ENCODE measurements at places on chromosomes 1 and 21.
A peak's percentile ranks its signal among the peaks of the same experiment; 100 is the strongest.

DNA sequence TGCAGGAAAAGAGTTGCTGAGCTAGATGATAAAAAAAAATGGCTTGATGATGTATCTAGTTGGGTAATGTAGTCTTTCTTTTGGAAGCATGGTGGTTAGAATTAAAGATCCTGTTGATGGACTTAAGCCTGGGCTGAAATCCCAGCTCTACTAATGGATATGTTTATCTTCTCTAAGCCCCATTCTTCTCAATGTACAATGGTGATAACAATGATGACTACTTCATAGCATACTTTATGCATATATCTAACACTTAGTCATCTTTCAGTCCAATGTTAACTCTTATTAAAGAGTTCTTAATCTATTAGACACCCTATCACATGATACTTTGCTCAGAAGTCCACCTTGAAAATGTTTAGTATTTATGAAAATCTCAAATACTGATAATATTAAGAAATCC, 189.5 kb downstream of the PLA2G4A start:
- DNase-seq: no peak

- peak; percentile 34 for DNase-seq
Measured at GRCh38 chr21:26800001-26800400, 45.2 kb downstream of the ADAMTS1 start.

DNA sequence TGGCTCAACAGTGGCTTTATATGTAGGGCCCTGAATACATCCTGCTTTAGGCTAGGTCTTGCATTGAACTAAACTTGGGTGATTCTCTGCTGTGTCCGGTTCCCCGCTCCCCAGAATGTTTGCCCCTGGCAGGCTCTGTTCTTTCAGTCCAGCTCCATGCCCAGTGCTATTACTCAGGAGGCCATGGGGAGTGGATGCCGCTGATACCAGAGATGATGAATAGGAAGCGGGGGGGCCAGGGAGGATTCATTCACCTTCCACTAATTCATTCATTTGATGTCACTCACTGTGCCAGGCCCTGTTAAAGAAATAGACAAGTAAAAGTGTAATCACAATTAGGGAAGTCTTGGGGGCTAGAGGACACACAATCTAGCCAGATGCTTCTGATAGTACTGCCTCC, 83.8 kb downstream of the TMEM53 start:
- no peak for DNase-seq

DNA sequence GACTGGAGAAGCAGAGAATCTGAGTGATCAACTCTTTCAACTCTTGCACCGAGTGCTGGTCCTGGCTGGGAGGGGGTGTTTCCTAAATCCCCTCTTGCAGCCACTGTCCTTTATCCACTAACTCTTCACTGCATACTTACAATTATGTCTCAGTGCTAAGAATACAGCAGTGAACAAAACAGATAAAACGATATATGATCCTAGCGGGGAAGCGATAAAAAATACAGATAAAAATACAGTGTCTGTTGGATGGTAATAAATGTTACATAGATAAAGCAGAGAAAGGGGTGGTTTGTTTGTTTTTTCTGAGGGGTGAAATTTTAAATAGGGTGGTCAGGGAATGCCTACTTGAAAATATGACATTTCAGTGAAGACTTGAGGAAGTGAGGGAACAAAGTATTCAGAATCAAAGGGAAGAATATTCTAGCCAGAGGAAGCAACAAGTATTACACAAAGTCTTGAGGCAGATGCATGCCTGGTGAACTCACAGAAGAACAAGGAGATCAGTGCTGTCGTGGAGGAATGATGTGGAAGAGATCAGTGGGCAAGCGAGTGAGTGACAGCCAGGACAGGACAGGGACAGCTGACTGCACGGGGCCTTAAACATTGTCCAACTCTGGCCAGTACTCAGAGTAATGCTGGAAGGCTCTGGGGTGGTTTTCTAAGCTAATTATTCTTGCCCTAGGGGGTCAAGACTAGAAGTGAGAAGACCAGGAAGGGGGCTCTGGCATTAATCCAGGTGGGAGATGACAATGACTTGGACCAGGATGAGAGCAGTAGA, 110.0 kb downstream of the APP start:
- no peak for DNase-seq

- no peak for DNase-seq
Measured at GRCh38 chr1:118184739-118185083, 317 bp downstream of the SPAG17 start.

DNA sequence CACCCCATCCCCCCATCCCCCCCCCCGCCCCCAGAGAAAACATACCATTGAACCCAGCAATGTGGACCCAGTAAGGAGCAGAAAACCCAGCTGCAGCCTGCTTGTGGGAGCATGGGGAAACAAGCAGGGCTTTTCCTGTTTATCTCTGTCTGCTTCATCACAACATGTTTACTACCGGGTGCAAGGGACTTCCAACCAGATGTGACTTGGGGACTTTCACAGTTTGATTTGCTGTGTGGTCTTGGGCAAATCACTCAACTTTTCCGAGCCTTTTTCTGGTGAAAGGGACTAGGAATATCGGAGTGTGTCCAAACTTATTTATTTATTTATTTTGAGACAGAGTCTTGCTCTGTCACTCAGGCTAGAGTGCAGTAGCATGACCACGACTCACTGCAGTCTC, 3.2 kb downstream of the TMCC2 start:
- DNase-seq: no peak

GRCh38 chr1:220012259-220012658, 34.0 kb downstream of the EPRS1 start:
- DNase-seq: peak; percentile 16

- no peak for DNase-seq
Measured at GRCh38 chr1:33852711-33853110, 11.2 kb upstream of the HMGB4 start.

DNA sequence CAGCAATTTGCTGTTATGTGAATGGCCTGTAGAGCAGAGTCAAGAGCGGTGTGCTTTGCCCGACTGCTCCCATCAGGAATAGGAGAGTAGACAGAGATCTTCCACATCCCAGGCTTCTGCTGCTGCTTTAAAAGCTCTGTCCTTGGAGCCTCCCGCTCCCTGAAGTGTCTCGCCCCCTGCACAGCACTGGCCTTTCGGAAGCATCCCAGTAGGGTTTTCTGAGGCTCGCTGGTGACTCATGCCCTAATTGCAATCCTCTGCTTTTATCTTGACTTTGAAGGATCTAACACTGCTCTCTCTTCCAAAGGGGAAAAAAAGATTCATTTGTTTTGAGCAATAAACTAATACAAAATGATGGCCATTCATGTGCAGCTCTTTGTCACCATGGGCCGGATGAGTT, 13.3 kb upstream of the CD101 start:
- DNase-seq: no peak

GRCh38 chr1:117600966-117601365, 4.9 kb upstream of the TENT5C start:
- DNase-seq: no peak

- DNase-seq: peak; percentile 29
Measured at GRCh38 chr1:94463765-94464330, 45.7 kb downstream of the ABCD3 start.

GRCh38 chr1:69494221-69494620, 73.5 kb upstream of the LRRC7 start:
- no peak for DNase-seq

GRCh38 chr21:46662765-46663500, 27.5 kb downstream of the PRMT2 start:
- DNase-seq: no peak

DNA sequence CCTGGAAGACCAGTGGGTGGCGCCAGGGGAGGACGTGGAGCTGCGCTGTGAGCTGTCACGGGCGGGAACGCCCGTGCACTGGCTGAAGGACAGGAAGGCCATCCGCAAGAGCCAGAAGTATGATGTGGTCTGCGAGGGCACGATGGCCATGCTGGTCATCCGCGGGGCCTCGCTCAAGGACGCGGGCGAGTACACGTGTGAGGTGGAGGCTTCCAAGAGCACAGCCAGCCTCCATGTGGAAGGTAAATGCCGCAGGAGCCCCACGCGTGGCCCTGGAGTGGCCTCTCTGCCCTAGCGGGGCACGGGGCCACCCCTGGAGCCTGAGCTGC, 75.2 kb downstream of the OBSCN start:
- no peak for DNase-seq

GRCh38 chr1:27772036-27772931, 735 bp upstream of the STX12 start:
- no peak for DNase-seq

DNA sequence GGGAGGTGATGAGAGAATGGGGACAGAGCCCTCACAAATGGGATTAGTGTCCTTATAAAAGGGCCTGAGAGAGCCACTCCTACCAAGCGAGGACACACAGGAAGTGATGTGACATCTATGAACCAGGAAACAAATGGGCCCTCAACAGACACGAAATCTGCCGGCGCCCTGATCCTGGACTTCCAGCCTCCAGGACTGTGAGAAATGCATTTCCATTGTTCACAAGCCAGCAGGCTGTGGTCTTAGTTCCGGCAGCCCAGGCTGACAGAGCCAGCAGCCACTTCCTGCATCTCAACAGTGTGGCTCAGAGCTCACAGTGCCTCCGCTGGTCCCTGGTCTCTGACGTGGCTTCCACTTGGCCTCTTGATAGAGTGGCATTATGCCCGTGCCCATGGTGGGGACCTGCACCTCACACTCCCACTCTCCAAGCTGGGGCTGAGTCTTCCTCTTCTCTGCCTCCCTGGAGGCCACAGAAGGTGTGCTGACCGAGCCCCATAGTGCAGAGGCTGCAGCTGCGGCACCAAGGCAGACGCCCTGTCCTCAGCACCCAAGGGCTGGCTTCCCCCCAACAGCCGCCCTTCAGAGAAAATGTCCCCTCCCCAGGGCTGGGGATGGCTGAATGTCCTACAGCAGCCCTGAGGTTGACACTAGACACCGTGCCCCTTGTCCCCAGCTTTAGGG, 44.9 kb downstream of the ACOT7 start:
- DNase-seq: no peak

- peak; percentile 23 for DNase-seq
Measured at GRCh38 chr1:185155600-185156287, 1.0 kb downstream of the TRMT1L start.

DNA sequence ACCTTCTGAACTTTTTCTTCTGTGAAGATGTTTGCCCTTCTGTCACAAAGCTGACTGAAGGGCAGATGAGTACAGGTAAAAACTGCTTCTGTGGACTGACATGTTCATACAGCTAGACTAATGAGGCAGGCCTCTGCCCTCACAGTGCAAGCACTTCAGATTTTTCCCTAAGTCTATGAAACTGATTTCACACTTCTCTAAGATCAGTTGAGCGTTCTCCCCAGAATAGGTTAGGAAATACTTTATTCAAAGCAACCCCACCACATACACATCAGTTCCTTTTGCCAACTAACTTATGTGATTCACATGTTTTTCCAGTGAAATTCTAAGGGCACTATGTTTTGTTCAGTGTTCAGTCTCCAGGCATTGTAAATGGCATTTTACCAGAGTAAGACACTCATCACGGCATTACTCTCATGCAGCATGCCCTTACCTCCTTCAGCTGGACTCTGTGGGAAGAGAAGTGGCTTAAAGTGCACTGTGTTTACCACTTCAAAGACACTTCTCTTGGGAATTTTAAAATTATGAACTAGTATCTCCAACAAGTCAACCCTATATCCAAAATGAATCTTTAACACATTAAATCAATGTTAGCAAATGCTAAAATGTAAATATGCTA, 5.4 kb upstream of the PSMG1 start:
- DNase-seq: no peak

DNA sequence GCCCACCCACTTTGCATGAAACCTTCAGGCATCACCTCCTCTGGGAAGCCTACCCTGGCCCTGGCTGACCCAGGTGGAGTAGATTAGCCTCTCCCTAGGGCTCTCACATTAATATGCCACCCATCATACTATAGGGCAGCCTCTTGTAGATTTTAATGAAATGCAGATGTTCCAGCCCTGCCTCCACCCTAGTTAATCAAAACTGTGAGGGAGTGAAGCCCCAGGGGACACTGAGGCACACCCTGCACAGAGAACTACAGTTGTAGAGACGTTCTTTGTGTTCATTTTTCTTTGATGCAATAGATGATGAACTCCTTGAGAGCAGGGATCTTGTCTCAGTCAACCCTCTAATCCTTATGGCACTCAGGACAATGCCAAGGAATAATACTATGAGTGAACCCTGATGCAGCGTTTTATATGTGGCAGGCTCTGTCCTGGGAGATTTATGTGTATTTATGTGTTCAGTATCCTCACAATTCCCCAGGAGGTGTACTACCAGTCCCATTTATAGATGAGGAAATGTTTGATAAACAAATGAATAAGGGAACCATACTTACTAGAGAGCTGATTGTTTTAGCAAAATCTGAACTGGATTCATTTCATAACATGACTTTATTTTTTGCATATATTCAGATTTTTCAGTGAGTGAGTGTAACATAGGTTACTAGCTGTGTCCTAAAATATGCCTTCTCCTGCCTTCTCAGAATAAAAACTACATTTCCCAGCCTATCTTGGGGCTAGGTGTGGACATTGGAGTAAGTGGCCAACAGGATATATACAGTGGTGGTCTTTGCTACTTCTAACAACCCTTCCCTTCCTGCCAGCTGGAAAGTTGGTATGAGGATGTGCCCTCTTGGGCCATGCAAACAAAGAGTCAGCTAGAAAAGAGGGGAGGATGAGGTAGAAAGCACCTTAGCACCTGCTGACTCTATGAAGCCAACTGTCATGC, 23.5 kb upstream of the PRELP start:
- no peak for DNase-seq

- DNase-seq: no peak
Measured at GRCh38 chr1:183303901-183304300, 114.3 kb downstream of the NMNAT2 start.

- no peak for DNase-seq
Measured at GRCh38 chr1:78274814-78275213, 216.0 kb upstream of the PTGFR start.

DNA sequence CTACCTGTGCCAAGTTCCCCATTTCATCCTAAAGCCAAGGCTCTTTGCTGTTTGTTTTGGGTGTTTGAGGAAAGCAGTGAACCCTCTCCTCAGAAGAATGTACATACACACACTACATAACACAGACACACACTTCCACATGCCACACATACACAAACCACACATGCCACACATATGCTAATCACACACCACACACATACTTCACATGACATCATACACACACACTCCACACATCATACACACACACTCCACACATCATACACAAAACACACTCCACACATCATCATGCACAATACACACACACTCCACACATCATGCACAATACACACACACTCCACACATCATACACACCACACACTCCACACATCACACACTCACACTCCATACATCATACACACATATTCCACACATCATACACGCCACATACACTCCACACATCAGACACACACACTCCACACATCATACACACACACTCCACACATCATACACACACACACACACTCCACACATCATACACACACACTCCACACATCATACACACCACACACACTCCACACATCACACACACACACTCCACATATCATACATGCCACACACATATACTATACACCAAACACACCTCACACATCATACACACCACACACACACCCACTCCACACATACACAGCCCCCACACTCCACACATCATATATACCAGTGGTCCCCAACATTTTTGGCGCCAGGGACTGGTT, 22.7 kb upstream of the ZNF436 start:
- DNase-seq: no peak

DNA sequence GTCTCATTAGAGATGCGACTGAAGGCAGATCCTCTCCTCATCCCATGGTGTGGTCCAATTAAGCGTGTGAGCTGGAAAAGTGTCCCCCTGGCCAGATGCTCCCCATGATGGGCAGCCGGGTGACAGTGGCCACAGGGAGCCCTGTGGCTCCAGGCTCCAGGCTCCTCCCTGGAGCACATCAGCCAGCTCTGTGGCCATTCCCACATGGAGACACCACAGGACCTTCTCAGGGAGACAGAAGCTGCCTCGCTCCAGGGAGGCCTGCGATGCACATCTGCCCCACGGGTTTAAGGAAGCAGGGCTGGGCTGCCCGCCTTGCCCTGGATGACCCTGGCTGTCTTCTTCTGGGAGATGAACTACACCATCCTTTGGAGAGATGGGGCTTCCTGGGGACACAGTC, 99.9 kb upstream of the TLR5 start:
- DNase-seq: no peak

Measured in fibroblast of the conjunctiva (primary cell).